ENCODE measurements at places on chromosomes 3 and 15. TPM values are rescaled to one million over a fixed set of nuclear protein-coding genes. Genes with fewer than 3 reads are reported as not detected.

The SPPL2A gene
- 212 TPM for total RNA-seq

The TFRC gene
- total RNA-seq, result 107 TPM

The LINS1 gene
- 20.4 TPM for total RNA-seq

The GP9 gene
- not detected for total RNA-seq

The HAPLN3 gene
- 2.9 TPM for total RNA-seq

The GOLGA6B gene
- total RNA-seq, result not detected

The ATP2B2 gene
- total RNA-seq, result not detected

The CASR gene
- total RNA-seq, result not detected

The GPR149 gene
- not detected for total RNA-seq

The PRTG gene
- total RNA-seq, result under 0.01 TPM

The CKMT1A gene
- total RNA-seq, result not detected

The RETNLB gene
- not detected for total RNA-seq

The GOLGA8N gene
- 0.65 TPM for total RNA-seq

The FRG2C gene
- total RNA-seq, result not detected

The UBL7 gene
- total RNA-seq, result 70.4 TPM

The SNTN gene
- total RNA-seq, result not detected

The DRD3 gene
- not detected for total RNA-seq

The PPIP5K1 gene
- total RNA-seq, result 8.0 TPM

The CTXN2 gene
- not detected for total RNA-seq

The SHC4 gene
- total RNA-seq, result 0.76 TPM

The CAPN3 gene
- 8.6 TPM for total RNA-seq

The ALDH1A2 gene
- total RNA-seq, result not detected

The NAALADL2 gene
- total RNA-seq, result 81.0 TPM

The SERINC4 gene
- not detected for total RNA-seq

The PLCB2 gene
- 0.76 TPM for total RNA-seq

The PRKCI gene
- total RNA-seq, result 47.7 TPM

The DUOXA2 gene
- not detected for total RNA-seq

The ANKDD1A gene
- 3.1 TPM for total RNA-seq

The GPR171 gene
- total RNA-seq, result not detected

The CDHR4 gene
- total RNA-seq, result not detected

The PEX5L gene
- total RNA-seq, result not detected

The SMCO1 gene
- not detected for total RNA-seq

The CHL1 gene
- total RNA-seq, result not detected

The EFL1 gene
- 28.4 TPM for total RNA-seq

The TLNRD1 gene
- 10.7 TPM for total RNA-seq

The GORASP1 gene
- total RNA-seq, result 184 TPM
